ENCODE measurements at places on chromosomes 11 and 22.

- DNase-seq, result no peak
Observed at GRCh38 chr11:119319136-119319699, 2.3 kb upstream of the MCAM start.

DNA sequence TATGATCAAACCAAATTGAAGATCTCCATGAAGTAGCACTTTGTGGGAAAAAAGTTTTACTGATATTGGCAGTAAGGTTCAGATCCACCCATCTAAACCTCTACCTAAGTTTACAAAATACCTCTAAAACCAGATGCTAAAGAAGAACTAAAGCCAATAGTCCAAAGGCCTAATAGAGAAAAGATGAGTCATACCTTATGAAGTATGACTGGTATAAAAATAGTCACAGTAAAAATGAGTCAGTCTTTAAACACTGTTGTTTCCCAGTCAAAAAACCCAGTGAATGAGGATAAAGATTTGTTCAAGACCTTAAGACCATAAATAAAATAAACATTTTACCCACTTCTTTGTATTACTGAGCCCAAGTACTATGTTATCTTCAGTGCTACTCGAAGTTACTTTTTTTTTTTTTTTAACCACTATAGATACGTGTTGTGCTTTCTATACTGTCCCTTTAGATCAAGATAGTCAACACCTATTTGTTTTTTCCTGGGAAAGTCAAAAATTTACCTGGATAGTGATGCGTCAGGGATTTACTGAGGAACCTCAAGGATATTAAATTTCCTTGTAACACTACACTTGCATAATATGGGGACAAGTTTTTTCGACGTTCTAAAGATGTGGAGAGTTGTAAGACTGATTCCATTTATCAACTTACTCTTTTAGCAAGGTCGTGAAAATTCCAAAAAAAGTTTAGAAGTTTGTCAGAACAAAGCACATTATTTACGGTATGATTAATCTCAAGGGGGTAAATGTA lies 87.3 kb downstream of the CCDC73 start:
- peak; percentile 50 for DNase-seq

GRCh38 chr22:32846780-32847491 lies 45.4 kb downstream of the TIMP3 start:
- no peak for DNase-seq

- DNase-seq, result no peak
Observed at GRCh38 chr11:121793291-121793690, 322.7 kb downstream of the BLID start.

DNA sequence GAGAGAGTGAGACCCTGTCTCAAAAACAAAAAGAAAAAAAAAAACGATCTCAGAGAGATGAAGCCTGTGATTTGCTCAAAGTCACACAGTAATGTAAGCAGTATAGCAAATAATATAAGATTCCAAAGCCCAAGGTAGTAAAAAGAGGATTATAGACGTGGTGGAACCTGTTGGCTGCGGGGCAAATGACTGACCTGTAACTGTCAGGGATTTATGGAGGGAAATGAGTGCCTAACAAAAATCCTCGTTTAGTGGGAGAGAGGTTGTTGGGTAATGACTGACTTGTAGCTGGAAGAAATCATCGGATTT lies 723 bp upstream of the CLP1 start:
- DNase-seq, result no peak

DNA sequence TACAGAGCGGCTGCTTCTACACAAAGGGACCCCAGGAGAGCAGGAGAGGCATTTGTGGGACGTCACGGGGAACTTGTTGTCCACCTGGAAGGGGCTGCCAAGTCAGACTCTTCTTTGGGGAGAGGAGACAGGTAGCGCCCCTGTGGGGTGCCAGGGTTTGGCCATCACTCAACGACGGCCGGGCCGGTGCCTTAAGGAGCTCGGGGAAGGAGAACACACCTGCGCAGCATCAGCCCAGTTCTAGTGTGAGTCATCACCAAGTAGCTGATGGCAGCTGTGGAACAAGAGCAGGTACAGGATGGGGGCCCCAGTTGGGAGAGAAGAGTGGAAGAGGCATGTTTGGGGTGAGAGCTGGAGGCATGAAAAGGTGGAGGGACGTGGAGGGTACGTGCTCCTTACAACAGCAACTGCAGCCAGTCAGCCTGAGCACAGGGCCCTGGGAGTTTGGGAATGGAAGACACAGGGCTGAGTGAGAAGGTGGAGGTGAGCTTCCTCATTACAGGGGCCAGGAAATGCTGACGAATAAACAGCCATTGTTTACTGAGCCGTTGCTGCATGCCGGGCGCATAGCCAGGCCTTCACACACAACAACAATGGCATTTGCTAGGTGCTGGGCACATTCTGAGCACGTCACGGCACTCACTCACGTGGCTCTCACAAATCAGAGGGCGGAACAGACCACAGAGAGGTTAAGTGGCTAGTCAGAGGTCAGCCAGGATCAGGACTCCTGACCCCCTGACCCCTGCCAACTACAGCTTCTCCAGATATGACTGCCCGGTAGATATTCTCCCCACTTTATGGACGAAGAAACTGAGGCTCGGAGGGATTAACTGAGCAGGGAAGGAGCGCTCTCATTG lies 29.1 kb upstream of the TP53I11 start:
- DNase-seq, result peak; percentile 29

DNA sequence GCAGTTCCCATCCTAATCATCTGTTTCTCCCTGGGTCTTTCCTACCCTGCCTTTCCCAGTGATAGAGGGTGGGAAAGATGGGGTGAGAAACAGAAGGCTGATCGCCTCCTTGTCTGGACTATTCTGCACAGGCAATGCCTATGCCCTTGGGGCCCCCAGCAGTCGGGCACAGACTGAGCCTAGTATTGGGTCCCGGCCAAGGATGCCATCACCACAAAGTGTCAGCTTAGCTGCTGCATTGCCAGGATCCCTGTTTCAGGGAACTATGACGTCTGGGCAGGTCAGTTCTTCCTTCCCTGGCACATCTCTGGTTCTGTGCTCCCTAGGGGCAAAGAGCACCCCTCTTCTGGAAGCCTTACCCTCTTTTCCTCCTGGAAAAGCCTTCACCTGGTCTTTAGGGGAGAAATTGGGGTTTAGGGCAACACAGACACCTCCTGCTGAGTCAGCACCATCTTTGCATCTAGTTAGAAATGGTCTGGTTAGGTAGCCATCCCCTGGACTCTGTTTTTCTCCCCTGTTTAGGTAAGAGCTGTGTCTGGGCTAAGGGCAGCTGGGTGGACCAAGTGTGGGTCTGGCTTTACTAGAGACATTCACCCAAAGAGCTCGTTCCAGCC lies 2.1 kb downstream of the ADAMTS8 start:
- DNase-seq, result no peak

DNA sequence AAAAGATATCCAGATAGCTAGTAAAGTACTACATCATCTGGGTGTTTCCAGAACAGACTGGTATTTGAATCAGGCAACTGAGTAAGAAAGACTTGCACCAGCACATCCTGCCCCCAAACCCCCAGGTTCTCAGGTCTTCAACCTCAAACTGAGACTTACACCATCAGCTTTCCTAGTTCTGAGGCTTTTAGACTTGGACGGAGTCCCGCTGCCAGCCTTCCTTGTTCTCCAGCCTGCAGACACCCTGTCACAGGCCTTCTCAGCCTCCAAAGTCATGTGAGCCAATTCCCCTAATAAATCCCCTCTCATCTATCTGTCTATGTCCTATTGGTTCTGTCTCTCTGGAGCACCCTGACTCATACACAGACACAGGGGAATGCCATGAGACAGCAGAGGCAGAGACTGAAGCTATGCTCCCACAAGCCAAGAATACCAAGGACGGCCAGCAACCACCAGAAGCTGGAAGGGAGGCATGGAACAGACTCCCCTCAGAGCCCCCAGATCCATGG lies 10.9 kb downstream of the SMCO4 start:
- no peak for DNase-seq

DNA sequence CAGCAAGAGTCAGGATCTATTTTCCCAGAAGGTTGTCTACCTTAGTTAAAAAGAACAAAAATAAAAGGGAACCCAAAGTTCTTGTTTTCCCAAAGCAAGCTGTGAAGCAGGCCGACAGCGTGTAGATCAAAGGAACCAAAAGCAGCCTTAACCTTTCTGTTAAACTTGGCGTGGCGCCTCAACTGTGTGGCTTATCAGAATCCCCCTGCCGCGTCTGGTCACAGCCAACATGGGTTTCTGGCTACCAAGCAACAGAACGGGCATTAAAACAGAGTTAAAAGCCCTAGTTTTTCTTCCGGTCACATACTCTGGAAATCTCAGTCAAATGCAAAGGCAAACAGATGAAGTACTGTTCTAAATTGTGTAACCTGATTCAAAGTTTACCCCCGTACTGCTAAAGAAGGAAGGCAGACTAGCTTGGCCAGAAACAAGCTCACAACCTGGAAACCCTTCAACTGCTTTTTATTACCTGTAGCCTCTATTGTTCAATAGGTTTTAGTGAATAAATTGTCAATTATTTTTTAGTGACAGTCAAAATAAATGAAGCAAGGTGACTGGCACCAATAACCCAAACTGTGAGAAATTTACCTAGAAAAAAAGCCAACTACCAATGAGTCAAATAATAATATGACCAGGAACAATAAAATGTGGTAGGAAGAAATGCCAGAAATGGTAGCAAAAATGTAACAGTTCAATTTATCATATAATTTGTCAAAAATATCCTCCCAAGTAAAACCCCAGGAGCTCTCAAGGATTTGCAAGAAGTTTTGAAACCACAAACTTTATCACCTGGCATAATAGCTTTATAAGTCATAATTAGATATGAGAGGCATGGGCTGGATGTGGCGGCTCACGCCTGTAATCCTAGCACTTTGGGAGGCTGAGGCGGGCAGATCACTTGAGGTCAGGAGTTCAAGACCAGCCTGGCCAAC lies 21.4 kb downstream of the CHKA start:
- no peak for DNase-seq

- DNase-seq, result no peak
Observed at GRCh38 chr11:2691355-2691761, 8.4 kb downstream of the KCNQ1OT1 start.

DNA sequence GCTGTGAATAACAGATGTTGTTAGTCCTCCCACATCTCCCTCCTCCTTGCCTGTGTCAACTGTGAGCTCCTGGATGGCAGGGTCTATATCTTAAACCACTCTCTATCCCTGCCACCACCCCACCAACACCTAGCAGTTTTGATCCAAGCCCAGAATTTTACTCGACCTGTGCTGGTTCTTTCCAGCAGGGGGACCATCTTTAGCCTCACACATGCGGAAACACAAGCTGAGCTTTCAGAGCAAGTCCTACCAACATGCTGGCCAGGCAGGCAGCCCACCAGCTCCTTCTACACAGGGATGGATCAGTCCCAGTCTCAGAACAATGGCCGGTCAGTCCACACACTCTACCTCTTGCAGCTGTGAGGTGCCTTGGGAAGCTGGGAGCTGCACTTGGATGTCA lies 231.5 kb downstream of the NXPE2 start:
- no peak for DNase-seq

- DNase-seq, result no peak
Observed at GRCh38 chr11:46438211-46438610, 46.6 kb upstream of the CHRM4 start.

DNA sequence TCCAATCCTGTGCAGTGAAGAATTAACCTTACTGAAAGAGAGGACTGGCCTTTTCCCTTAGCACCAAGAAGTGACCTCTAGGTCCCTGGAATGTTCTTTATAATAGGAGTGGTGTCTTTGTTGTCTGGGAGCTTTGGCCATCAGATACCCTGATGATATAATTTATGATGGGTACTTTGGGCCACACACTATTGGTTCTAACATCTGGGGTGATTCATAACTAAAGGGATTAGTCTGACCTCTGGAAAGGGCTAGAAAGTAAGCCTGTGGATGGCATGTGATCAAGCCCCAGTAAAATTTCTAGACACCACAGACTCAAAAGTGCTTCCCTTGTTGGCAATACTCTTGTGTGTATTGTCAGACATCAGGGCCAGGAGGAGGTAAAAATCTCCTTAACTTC lies 891.2 kb downstream of the KCNA4 start:
- DNase-seq, result no peak

DNA sequence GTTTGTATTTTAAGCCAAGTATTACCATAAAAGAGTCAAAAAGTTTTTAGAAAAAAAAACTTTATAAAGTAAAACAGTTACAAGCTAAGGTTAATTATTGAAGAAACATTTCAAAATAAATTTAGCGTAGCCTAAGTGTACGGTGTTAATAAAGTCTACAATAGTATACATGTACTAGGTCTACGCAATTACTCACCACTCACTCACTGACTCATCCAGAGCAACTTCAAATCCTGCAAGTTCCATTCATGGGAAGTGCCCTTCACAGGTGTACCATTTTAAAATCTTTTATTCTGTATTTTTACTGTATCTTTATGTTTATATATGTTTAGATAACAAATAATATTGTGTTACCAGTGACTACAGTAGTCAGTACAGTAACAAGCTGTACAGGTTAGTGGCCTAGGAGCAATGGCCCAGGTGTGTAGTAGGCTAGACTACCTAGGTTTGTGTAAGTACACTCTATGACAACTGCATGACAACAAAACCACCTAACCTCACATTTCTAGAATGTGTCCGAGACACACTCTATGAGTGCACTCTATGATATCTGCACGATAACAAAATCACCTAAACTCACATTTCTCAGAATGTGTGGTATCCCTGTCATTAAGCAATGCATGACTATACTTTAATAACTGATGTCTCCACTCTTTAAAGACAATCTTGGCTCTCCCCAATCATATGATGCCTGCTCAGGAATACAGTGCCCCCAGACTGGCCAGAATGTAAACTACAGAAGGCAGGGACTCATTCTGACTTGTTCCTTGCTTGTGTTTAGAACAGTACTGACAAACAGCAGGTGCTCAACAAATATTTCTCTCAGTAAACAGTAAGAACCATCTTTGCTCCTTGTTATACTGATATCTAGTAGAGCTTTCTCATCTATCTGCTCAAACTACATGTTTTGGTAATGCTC lies 21.2 kb downstream of the KMT5B start:
- DNase-seq, result no peak

- peak; percentile 78 for DNase-seq
Observed at GRCh38 chr22:38317995-38318715, 922 bp upstream of the CSNK1E start.

GRCh38 chr11:113992459-113993110 lies 17.7 kb downstream of the HTR3A start:
- no peak for DNase-seq

DNA sequence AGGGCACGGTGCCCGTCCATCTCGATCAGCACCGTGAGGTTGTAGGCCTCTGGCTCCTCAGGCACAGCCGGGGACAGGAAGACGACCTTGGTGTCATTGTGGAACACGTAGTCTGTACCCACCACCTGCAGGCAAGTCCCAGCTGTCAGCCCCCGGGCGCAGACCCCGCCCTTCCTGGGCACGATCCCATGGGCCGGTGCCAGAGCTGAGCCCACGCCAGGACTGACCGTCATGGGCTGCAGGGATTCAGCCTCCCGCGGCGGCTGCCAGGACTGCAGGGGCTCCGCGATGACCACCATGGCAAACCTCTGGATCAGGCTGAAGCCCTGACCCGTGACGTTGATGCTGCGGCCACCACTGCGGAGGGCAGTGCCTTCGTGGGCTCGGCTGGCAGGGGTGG lies 11.8 kb upstream of the MAPK11 start:
- no peak for DNase-seq

All from retinal pigment epithelial cell (primary cell).